ENCODE measurements at places on chromosomes 12 and 14. TPM values are rescaled to one million over a fixed set of nuclear protein-coding genes. Genes with fewer than 3 reads are reported as not detected.

The KRT74 gene
- total RNA-seq, result 0.12 TPM

The PRIMA1 gene
- total RNA-seq, result 1.8 TPM

The SSPN gene
- 1.4 TPM for total RNA-seq

The MGP gene
- total RNA-seq, result 16.7 TPM

The RD3L gene
- not detected for total RNA-seq

The RPL10L gene
- not detected for total RNA-seq

The KRT2 gene
- total RNA-seq, result not detected

The SRRM4 gene
- total RNA-seq, result not detected

The MDGA2 gene
- total RNA-seq, result not detected

The KRT72 gene
- total RNA-seq, result not detected

The KRT78 gene
- total RNA-seq, result 291 TPM

The GALNT16 gene
- 1.00 TPM for total RNA-seq

The STYK1 gene
- 5.7 TPM for total RNA-seq

The TOMM20L gene
- not detected for total RNA-seq

The DHRS2 gene
- not detected for total RNA-seq

The TAS2R9 gene
- not detected for total RNA-seq

The C1R gene
- 76.2 TPM for total RNA-seq

The RABGGTA gene
- 91.5 TPM for total RNA-seq

The TPH2 gene
- not detected for total RNA-seq

The VSIG10 gene
- 14.5 TPM for total RNA-seq

The KCNJ8 gene
- 1.1 TPM for total RNA-seq

The NFATC4 gene
- 3.4 TPM for total RNA-seq

The BCL2L2 gene
- 29.1 TPM for total RNA-seq

The NEUROD4 gene
- total RNA-seq, result not detected

The CLEC9A gene
- total RNA-seq, result not detected

The ACSM4 gene
- not detected for total RNA-seq

The BDKRB2 gene
- 22.1 TPM for total RNA-seq

The ACRBP gene
- total RNA-seq, result 0.56 TPM

The TAS2R8 gene
- not detected for total RNA-seq

The PTPRQ gene
- 0.04 TPM for total RNA-seq

The DCP1B gene
- 5.2 TPM for total RNA-seq

The SLC38A4 gene
- 2.4 TPM for total RNA-seq

The PLXNC1 gene
- total RNA-seq, result 1.7 TPM

The RIPK3 gene
- total RNA-seq, result 10.5 TPM

The PRB4 gene
- total RNA-seq, result not detected

The MYO1A gene
- 0.52 TPM for total RNA-seq

The DPPA3 gene
- total RNA-seq, result not detected

The CDK2 gene
- total RNA-seq, result 20.5 TPM

The PPP2R5E gene
- 40.4 TPM for total RNA-seq

The C12orf56 gene
- 3.3 TPM for total RNA-seq

The KRT71 gene
- total RNA-seq, result not detected

The PPP1R3E gene
- total RNA-seq, result 5.1 TPM

The ANKS1B gene
- 2.8 TPM for total RNA-seq

The TAS2R43 gene
- total RNA-seq, result 0.84 TPM

The IFNG-AS1 gene
- not detected for total RNA-seq

The ANKRD33 gene
- total RNA-seq, result not detected

The AICDA gene
- not detected for total RNA-seq

The SUPT16H gene
- total RNA-seq, result 40.3 TPM

The KLRB1 gene
- 0.56 TPM for total RNA-seq

The DEGS2 gene
- total RNA-seq, result 51.5 TPM

The SAMD15 gene
- 0.88 TPM for total RNA-seq

The GPR162 gene
- 0.76 TPM for total RNA-seq

The PPP4R4 gene
- total RNA-seq, result 0.04 TPM

The HOXC9 gene
- total RNA-seq, result 1.2 TPM

The LRP1-AS gene
- not detected for total RNA-seq

The SMCO2 gene
- total RNA-seq, result 0.76 TPM

The KRT83 gene
- total RNA-seq, result not detected
